Endodermal cell (in vitro differentiated cells): ENCODE measurements at places on chromosomes 16 and 17. TPM values are rescaled to one million over a fixed set of nuclear protein-coding genes. Genes with fewer than 3 reads are reported as not detected.

GRCh38 chr17:38654411-38655398 is 20.1 kb downstream of the EPOP start:
- DNase-seq, result peak; percentile 59
- no peak overlapping the region for H3K27ac ChIP-seq
- H3K4me3 ChIP-seq, result no peak overlapping the region
- no peaks in the 10 kb centered on the region for H3K4me1 ChIP-seq
- no peaks in the 10 kb centered on the region for H3K36me3 ChIP-seq

- DNase-seq, result peak; percentile 58
- no peaks in the 10 kb centered on the region for H3K27me3 ChIP-seq
- no peak overlapping the region for H3K27ac ChIP-seq
- H3K36me3 ChIP-seq, result no peaks in the 10 kb centered on the region
- peaks cover 9% of the 10 kb centered on the region for H3K4me1 ChIP-seq
- no peak overlapping the region for H3K4me3 ChIP-seq
These were observed 283.0 kb downstream of the MAF start for GRCh38 chr16:79317521-79317920.

DNA sequence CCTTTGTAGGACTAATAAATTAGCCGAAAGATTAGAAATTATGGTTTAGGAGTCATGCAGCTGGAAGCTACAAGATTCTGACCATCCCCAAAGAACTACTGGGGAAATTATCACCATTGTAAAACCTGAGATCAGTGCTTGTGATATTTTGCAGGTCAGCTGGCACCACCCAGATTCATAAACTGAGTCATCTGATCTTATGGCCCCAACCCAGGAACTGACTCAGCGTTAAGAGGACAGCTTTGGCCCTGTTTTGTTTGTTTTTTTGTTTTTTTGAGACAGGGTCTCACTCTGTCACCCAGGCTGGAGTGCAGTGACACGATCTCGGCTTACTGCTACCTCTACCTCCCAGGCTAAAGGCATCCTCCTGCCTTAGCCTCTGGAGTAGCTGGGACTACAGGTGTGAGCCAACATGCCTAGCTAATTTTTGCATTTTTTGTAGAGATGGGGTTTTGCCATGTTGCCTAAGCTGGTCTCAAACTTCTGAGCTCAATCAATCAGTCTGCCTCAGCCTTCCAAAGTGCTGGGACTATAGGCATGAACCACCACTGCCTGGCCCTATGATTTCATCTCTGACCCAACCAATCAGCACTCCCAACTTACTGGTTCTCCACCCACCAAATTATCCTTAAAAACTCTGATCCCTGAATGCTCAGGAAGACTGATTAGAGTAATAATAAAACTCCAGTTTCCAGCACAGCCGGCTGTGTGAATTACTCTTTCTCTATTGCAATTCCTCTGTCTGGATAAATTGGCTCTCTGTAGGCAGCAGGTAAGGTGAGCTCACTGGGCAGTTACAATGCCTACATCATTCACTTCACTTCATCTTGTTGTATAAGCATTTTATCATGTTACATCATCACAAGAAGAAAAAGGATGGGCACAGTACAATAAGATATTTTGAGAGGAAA is 79.4 kb upstream of the KSR1 start:
- no peaks in the 10 kb centered on the region for H3K27me3 ChIP-seq
- no peak overlapping the region for H3K4me3 ChIP-seq
- no peaks in the 10 kb centered on the region for H3K36me3 ChIP-seq
- H3K27ac ChIP-seq, result no peak overlapping the region
- no peaks in the 10 kb centered on the region for H3K4me1 ChIP-seq
- peak; percentile 7 for DNase-seq

DNA sequence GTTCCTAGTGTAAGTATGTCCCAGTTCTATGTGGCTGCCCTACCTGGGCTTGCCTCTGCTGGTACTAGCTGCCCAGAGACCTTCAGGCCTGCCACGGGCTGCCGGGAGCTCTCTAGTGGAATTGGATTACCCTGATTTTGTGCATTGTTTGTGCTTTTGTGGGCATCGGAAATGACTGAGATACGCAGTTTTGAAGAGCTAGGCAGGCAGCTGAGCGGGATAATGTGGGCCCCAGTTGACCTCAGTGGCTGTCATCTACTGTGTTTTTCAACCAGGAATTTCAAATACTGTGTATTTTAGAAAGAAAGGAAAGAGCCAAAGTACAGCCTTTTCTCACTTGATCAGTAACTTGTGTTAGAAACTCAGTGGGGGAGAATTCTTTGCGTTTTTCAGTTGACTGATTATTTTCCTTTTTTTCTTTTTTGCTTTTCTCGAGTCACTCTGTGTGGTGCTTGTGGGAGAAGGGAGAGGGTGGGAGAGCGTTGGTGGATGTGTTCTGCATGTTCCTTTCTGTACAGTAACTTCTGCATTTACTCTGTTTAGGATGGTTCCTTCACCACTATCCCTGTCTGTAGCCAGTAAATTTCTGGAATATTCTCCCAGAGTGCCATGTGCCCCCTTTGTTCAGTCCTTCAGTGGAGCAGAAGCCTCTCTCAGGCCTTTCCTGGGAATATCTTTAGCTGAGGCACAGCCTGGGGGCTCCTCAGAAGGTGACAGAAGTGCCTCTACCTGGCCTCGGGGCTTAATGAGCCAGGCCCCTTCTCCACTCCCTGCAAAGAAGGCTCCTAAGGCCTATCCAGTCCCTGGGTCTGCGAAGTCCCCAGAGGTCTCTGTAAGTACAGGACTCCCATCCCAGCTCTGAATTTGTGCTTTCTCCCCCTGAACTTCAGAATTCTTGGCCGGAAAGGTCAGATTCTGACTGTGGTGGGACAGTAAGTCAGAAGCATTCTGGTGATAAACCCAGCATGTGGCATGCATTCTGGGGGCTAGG is 15.0 kb upstream of the SLC12A3 start:
- H3K4me1 ChIP-seq, result peaks cover 6% of the 10 kb centered on the region
- H3K27me3 ChIP-seq, result no peaks in the 10 kb centered on the region
- H3K27ac ChIP-seq, result peak overlapping the region; percentile 42
- DNase-seq, result no peak
- H3K36me3 ChIP-seq, result peaks cover 10% of the 10 kb centered on the region

- peaks cover 10% of the 10 kb centered on the region for H3K27me3 ChIP-seq
- no peak overlapping the region for H3K4me3 ChIP-seq
- DNase-seq, result no peak
- H3K4me1 ChIP-seq, result peaks cover 4% of the 10 kb centered on the region
These were observed 78.1 kb downstream of the SKAP1 start for GRCh38 chr17:48351911-48352332.

DNA sequence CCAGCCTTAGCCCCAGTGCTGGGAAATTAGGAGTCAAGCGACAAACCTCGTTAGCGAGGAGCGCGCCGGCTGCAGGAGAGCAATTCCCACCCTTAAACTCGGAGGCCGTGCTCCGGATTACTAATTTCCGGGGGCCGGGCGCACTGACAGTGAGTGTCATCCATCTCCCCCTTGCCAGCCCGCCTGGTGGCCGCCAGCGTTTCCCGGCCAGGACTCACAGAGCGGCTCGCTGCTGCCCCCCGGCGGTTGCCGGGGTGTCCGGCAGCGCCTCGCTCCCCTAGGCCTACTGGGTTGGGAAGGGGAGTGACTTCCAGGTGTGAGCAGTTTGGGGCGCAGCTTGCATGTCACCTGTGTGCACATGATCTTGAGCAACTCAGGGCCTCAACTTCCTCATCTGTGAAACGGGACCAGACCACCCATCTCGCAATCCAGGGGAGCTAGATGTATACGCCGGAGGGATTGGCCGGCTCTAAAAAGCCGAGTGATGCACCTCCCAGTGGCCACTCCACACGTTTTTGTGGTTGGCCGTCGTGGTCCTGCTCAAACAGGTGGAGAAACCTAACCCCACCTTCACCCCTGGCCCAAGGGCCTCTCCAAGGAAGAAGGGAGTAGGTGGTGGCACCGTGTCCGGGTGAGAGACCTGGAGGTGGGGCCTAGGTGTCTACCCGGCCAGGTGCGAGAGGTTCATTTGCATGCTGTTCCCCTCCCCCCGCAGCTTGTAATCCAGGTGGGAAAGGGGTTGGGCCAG is 2.5 kb upstream of the GSE1 start:
- peaks cover 21% of the 10 kb centered on the region for H3K4me1 ChIP-seq
- no peaks in the 10 kb centered on the region for H3K36me3 ChIP-seq
- DNase-seq, result peak; percentile 98
- peak overlapping the region; percentile 74 for H3K4me3 ChIP-seq
- peak overlapping the region; percentile 32 for H3K27ac ChIP-seq

- H3K27me3 ChIP-seq, result no peaks in the 10 kb centered on the region
- H3K4me3 ChIP-seq, result peak overlapping the region; percentile 59
- H3K27ac ChIP-seq, result peak overlapping the region; percentile 21
- peak; percentile 78 for DNase-seq
These were observed 54.1 kb downstream of the XYLT1 start for GRCh38 chr16:17416461-17417311.

DNA sequence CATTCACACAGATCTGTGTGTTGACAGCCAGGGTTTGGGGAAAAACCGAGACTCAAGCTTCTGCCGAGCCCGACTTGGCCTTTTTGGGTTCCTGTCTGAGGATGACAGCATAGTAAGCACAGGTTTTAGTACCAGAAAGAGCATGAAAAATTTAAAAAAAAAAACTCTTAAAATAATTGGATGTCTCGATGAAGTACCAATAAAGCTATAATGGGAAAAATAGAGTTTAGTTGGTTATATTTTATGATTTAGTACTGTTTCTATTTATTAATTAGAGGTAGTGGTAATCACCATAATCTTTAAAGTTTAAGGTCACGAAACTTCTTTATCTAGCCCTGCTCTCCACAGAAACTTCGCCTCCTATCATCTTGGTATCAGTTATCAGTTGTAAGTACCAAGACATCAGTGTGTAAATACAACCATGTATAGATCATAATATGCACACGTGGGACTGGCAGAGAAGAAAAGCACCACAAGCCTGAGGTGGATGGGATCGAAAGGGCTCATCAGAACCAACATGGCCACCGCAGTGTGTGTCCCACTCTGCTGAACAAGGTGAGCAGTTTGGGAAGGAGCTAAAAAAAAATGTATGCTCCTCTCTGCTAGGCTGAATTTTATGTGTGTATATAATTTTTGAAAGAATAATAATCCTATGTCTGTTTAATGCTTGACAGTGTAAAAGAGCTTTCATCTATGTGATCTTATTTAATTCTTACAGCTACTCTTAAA is 14.4 kb upstream of the EEF2K start:
- no peaks in the 10 kb centered on the region for H3K4me1 ChIP-seq
- H3K27me3 ChIP-seq, result peaks cover 10% of the 10 kb centered on the region
- peak overlapping the region; percentile 79 for H3K4me3 ChIP-seq
- H3K27ac ChIP-seq, result no peak overlapping the region
- no peak for DNase-seq

GRCh38 chr17:74309902-74310301 is 16.1 kb upstream of the KIF19 start:
- H3K27me3 ChIP-seq, result no peaks in the 10 kb centered on the region
- DNase-seq, result peak; percentile 90
- H3K27ac ChIP-seq, result no peak overlapping the region

- H3K4me1 ChIP-seq, result no peaks in the 10 kb centered on the region
- H3K27me3 ChIP-seq, result no peaks in the 10 kb centered on the region
- H3K27ac ChIP-seq, result peak overlapping the region; percentile 64
- DNase-seq, result no peak
These were observed 341 bp downstream of the SLC7A6OS start for GRCh38 chr16:68310437-68310773.

DNA sequence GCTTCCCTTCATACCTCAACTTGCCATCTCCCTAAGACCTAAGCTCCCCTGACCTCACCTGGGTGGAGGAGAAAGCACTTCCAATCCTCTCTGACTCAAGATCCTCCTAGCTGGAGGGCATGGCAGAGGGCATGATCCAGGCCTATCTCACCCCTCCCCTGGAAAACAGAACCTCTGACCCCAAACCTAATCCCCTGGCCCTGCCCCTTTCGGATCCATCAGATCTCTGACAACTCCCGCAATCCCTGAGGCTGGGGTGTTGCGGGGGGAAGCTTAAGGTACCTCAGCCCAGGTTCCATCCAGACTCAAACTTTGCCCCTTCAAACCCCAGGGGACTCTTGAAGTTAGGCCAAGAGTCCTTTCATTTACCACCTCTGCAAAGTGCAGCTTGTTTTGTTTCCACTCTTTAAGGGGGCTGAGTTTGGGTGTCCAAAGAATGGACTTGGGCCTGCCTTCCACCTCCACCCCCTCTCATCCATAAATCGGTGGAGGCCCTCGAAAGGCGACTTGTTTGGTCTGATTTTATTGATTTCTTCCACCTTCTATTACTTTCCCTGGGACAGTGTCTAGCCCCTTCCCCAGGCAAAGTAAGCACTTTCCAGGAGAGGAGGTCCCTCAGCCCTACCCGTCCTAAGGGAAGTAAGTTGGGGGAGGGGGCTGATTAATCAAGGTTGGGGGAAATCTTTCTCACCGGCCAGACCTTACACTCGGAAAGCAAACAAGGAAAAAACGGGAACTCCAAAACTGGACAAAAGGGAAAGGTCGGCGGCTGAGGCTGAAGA is 2.6 kb downstream of the EPOP start:
- H3K27me3 ChIP-seq, result peaks cover 80% of the 10 kb centered on the region
- H3K4me1 ChIP-seq, result peaks cover 17% of the 10 kb centered on the region
- peak overlapping the region; percentile 78 for H3K4me3 ChIP-seq
- no peaks in the 10 kb centered on the region for H3K36me3 ChIP-seq

DNA sequence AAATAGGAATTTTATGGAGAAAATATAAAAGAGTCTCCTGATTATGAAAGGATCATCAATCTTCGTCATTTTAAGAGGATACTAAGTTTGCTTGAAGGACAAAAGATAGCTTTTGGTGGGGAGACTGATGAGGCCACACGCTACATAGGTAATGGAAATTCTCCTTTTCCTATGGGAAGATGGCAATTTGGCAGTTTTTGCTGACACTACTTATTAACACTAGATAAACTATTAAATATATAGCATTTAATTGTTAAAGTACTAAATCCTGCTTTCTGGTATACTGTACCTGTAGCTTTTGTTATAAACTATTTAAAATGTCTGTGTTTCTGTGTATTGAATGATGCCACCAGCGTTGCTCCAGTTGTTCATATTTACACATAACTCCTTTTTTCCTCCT is 12.6 kb downstream of the ALDH3A2 start:
- no peaks in the 10 kb centered on the region for H3K27me3 ChIP-seq
- peaks cover 83% of the 10 kb centered on the region for H3K36me3 ChIP-seq
- no peak overlapping the region for H3K27ac ChIP-seq
- no peak overlapping the region for H3K4me3 ChIP-seq
- peaks cover 3% of the 10 kb centered on the region for H3K4me1 ChIP-seq

- H3K4me3 ChIP-seq, result no peak overlapping the region
- no peaks in the 10 kb centered on the region for H3K36me3 ChIP-seq
- H3K4me1 ChIP-seq, result no peaks in the 10 kb centered on the region
- no peak for DNase-seq
- no peaks in the 10 kb centered on the region for H3K27me3 ChIP-seq
These were observed 146.5 kb upstream of the CORO6 start for GRCh38 chr17:29769225-29769624.

- H3K27ac ChIP-seq, result no peak overlapping the region
- no peak overlapping the region for H3K4me3 ChIP-seq
- no peaks in the 10 kb centered on the region for H3K27me3 ChIP-seq
These were observed 2.1 kb downstream of the KRT33B start for GRCh38 chr17:41367426-41368075.

HES7 gene
- total RNA-seq, result 0.97 to 18.1 TPM (median 2.2 TPM) in 3 replicates

OR1F1 gene
- not detected in 3 replicates for total RNA-seq

MLLT6 gene
- total RNA-seq, result 123 to 127 TPM (median 127 TPM) in 3 replicates

KRTAP4-6 gene
- not detected in 3 replicates for total RNA-seq
